ENCODE measurements at places on chromosomes 2 and 18.

GRCh38 chr2:69807821-69808540, 21.5 kb upstream of the GMCL1 start:
- DNase-seq: no peak

GRCh38 chr2:230874456-230874855, 9.7 kb downstream of the ITM2C start:
- DNase-seq: no peak

DNA sequence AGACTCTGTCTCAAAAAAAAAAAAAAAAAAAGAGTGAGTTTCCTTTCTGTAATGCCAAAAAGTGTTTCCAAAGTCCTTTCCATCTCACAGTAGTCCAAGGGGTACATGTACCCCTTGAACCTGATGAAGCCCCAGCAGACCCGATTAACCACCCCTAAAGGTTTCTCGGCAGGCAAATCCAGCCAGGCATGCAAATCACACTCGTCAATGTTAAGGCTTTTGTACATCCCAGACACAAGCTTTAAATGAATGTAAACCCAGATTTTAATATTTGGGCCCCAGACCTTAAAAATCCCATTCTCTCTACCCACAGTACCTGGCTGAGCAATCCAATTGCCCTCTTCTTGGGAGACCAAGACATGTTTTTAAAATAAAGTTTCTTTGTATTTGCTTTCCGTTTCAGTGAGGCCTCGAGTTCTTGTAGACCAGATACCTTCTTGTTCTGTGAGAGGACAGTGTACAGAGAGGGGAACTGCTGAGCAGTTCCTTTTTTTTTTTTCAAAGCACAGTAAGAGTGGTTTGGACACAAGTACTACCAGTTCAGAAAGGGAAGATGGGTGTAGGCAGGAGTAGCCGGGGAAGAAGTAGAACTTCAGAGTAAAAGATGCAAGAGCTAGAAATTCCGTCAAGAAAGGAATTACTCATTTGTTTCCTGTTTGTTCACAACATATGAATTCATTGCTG, at the start of gene NLRC4:
TSS of gene NLRC4 (minus strand) at position 465 of the 684 bp plus-strand sequence. CDS start 8,111 bp downstream, outside the sequence.
- DNase-seq: no peak

DNA sequence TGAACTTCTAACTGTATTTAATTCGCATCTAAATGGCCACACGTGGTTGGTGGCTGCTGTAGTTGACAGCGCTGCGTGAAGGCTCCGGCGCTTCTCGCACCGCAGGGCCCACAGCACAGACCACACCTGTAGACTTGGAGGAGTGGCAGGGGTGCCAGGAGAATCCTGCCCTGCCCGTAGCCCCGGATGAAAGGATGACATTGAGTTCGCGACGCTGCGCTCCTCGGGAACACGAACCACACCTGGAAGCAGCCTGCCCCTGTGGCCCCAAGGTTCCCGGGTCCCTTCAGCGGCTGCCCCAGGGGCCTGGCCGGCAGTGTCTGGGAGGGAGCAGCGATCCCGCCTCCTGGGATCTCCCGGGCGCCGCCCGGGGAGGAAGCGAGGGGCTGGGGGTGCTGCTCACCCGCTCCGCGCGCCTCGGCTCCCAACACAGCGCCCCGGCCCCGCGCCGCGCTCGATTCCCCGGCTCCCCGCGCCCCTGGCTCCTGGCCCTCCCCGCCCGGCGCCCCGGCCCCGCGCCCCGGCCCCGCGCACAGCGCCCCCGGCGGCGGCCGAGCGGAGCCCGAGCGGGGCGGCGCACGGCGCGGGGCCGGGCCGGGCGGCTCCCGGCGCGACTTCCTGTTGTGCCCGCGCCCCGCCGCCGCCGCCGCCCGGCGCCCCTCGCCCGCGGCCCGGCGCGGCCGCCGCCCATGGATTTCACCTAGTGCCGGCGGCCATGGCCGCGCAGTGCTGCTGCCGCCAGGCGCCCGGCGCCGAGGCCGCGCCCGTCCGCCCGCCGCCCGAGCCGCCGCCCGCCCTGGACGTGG, at the start of gene RNPEPL1:
TSS of gene RNPEPL1 (plus strand) at position 613 of the 806 bp plus-strand sequence. CDS start at position 716, 103 bp downstream.
- DNase-seq: peak; percentile 40

- DNase-seq: no peak
Measured at GRCh38 chr2:23418461-23418911, 33.5 kb downstream of the KLHL29 start.

DNA sequence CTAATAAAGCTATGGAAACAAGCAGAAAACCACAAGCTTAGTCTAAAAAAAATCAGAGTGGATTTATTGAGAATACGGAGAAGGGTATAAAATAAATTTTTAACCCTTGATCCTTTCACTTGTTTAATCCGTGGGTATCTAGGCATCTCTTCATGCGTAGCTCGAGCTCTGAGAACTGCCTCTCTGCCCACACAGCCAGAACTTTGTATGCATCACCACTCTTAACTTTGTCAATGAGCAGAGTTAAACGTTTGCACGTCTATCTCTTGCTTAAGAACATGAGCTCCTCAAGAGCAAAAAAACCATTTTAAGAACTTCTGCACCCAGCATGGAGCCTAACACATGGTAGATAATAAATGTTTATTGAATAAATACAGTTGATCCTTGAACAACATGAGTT, 26.9 kb upstream of the TANK start:
- no peak for DNase-seq

DNA sequence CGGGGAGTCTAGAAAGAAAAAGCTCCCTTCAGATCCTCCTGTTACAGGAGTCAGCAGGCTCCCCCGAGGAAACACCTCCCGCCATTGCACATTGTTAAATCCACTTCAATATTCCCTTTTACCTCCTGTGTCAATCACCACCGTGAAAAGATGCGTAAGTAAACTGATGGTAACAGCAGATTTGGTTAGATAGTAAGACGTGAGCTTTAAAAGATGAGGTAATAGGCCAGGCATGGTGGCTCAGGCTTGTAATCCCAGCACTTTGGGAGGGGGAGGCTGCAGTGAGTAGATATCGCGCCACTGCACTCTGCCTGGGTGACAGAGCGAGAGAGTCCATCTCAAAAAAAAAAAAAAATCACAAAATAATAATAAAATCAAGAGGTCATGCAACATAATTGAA, 15.2 kb upstream of the NCL start:
- DNase-seq: no peak

DNA sequence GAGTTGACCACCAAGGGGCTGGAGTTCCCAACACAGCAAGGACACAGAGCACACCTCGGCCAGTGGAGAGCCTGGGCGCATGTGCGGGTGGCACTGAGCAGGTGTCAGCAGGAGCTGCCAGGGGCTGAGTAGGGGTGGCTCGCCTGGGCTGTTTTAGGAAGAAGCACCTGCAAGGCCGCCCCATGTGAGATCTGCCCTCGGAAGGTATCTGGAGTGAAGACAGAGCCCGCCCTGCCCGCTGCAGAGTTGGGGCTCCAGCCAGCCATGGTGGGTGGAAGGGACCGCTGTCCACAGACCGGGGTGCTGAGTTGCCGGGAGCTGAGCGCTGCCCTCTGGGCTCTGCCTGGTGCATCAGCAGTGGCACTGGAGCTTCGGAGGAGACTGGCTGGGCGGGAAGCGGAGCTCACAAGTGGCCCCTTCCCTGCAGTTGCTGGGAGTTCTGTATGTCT, 35.2 kb downstream of the MTERF4 start:
- no peak for DNase-seq

- no peak for DNase-seq
Measured at GRCh38 chr2:114128725-114129124, 238.8 kb downstream of the ACTR3 start.

GRCh38 chr2:119496682-119497081, 27.6 kb downstream of the SCTR start:
- no peak for DNase-seq

- DNase-seq: no peak
Measured at GRCh38 chr18:48140731-48141130, 210.3 kb upstream of the SMAD2 start.

DNA sequence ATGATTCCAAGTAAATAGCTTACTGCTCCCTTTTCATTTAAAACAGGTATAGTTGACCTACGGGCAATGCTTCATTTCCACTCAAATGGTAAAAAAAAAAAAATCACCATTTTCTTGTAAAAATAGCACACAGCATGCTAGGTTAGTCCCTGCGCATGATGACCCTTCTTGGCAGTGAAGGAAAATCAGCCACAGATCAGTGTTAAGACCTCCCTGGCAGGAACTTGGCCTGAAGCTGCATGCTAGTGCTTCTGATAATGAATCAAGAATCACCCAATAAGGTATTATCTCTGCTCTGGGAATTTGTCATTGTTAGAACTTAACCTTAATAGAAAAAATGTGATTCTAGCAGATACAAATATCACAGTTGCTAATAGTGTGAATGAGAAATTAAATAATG, 166.3 kb downstream of the RAB3GAP1 start:
- no peak for DNase-seq

DNA sequence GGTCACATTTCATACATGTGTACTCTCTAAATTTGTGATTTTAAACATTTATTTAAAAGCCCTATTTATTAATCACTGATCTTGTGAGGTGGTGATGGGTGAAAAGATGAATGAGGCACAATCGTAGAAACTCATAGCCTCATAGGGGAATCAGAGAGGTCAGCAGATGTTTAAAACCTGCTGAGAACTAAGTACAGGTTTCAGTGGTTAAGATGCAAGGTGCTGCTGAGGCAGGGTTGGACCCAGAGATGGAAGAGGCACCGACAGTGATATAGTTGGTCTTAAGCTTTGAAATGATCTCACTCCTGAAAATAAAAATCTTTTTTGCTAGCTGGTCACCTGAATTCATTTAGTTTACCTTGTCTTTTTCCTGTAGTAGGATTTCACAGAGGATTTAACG, 49.6 kb downstream of the LINC00305 start:
- no peak for DNase-seq

DNA sequence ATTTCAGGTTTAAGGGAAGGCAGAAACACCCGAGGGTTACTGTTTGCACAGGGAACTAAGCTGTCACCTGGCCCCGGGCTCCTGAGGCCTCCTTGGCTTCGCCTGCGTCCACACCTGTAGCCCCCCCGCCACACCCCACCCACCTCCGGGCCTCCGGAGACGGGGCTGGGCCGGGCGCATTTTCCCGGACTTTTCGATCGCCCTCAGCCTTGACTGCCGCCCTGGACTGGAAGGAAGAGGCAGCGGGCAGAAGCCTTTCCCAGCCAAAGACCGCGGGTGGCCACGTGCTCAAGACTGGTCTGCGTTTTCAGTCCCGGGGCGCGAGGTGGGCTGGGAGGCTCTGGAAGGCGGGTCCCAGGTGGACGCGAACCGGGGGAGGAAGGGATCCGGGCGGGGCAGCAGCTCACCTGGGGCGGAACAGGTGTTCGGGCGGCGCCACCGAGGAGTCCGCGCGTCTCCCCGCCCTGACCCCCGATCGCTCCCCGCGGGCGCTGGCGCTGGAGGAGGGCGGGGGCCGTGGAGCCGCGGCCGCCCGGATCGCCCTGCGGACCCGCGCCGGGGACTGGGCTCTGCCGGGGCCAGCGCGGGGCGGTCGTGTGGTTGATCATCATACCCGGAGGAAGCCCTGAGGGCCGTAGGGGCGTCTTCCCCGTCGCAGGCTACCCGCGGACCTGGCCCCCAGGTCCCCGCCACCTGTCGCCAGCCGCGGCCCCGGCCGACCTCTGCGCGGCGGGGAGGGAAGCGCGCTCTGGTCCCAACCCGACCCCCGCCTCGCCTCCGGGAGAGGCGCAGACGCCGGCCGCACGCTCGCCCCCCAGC, 3.2 kb downstream of the ID2 start:
- no peak for DNase-seq

DNA sequence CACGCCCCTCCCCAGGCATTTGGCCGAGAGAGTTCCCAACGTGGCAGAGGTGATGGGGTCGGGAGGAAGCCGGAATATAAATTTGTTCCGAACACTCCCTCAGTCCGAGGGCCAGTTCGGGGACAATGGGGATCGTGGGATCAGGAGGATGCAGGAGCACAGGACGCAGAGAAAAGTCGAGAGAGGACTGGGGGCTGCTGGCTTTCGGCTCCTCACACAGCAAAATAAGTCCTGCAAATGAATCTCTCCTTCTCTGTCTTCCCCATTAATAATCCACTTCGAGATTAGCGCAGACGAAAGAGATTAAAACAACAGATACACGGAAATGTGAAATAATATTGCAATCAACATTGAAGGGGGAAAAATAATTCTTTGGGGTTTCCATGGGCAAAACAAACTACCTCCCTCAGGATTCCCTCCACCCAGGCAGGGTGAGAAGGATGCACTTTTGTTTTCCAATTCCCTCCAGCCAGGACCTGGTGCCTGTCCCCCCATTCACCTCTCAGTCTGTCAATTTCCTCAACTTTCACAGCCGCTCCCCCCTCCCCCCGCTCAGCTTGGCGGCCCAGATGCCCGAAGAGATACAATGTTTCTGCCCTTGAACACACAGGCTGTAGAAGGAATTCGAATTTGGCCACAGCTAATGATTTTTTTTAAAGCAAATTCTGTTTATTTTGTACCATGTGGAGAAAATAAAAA, 3.1 kb upstream of the ZEB2 start:
- DNase-seq: no peak

DNA sequence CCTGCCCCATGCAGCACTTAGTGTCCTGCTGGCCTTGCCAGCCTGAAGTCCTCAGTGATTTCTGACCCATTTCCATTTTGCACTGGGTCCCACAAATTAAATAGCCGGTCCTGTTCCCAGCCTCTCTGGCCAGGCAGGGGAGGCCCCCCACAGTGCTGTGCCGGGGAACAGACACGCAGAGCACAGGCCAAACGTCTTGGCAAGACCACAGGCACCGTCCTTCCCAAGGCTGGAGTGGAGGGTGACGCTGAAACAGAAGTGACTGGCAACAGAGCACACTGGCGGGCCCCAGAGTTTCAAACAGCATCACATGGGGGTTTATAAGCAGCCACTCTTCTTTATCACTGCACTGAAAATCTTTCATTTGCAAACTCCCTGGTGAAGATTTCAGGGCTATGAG, 52.2 kb downstream of the EDAR start:
- no peak for DNase-seq

GRCh38 chr18:46167971-46168370, 63.8 kb downstream of the HAUS1 start:
- no peak for DNase-seq

DNA sequence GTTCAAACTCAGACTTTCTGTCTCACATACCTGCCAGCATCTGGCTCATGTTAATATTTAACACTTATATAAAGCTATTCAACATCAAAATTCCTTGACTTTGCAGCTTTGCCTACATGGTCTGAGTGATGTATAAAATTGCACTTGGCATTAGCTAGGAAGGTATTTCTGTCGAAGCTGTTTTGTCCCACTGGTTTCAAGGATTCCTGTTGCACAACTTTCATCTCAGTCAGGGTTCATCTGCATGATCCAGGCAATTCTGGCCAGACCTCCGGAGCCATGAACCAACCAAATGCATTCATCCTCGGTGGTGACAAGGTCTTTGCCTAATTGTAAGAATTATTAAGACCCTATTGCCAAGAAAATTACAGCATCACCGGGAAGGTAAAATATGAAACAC, 185.4 kb downstream of the ZEB2 start:
- no peak for DNase-seq

- DNase-seq: no peak
Measured at GRCh38 chr2:23827287-23827686, 99.6 kb downstream of the ATAD2B start.

GRCh38 chr2:213766465-213766901, 482.2 kb downstream of the SPAG16 start:
- DNase-seq: no peak

- no peak for DNase-seq
Measured at GRCh38 chr2:151071906-151072305, 189.8 kb downstream of the RBM43 start.

All from T follicular helper cell (primary cell).